Stimulated activated CD4-positive, alpha-beta T cell treated with anti-CD3 and anti-CD28 coated beads, Interleukin-12 subunit alpha, Interleukin-12 subunit beta, amount 100 ng/mL, for 24 hours (primary cell): ENCODE measurements at places on chromosomes 6 and 20.

DNA sequence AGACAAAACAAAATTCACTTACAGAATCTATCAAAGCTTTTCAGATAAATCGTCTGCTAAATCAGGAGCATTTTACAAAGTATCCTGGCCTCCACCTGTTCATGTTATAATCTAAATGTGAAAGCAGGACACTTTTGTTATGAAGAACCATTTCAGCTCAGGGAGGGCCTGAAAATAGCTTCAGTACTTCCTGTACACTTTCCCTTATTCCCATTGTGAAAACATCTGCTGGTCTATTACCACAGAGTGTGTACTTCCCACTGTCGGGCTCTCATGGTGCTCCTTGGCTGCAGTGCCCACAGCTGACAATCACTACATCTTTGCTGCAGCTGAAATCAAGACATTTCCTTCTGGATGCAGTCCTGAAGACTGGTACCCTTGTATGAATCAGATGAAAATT lies 128.1 kb downstream of the OPRM1 start:
- no peak for DNase-seq

DNA sequence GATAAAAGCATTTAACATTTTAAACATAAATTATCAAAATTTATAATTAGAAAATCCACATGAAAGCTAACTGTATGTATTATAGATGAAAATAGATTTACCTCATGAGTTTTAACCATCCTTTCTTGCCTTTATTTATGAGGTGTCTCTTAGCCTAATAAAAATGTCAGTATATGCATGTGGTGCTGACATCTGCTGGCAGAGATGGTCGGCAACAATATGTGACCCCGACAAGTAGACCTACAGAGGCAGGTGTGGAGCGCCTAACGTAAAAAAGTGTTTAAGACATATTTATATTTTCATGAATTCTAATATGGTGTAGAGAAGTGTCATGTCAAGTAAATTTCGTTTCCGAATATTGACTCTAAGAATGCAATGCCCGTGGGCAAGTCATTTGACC lies 149.0 kb upstream of the FUT9 start:
- no peak for DNase-seq

DNA sequence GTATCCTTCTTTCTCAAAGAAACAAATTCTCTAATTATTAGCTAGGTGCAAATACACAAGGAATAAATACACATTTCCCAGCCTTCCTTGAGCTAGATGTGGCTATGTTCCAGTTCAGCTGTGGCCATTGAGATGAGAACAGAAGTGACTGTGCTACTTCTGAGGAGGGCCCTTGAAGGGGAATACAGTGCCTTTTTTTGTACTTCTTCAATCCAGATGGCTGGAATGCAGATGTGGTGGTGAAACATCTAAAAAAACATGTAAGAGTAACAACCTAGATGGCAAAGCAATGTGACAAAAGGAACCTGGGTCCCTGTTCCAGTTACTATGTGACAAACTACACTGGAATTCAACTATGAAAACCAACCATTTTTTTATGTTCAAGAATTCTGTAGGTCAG lies 115.4 kb upstream of the DST start:
- DNase-seq: no peak

- no peak for DNase-seq
Observed at GRCh38 chr6:71577766-71578165, 289.2 kb downstream of the OGFRL1 start.

DNA sequence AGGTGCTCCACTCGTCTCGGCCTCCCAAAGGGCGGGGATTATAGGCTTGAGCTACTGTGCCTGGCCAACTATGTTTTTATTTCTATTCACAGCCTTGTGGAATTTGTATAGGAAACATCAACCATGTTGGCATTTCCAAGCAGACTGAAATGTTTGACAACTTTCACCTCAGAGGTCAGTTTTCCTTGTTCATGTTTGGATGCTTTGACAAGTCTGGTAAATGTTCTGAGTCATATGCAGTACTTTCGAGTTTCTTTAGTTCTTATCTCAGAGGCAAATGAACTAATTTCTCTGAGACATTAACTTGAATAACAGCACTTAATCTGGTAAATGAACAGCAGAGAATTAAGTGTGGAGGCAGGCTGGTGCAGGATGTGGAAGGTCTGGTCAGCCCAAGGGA lies 373.4 kb upstream of the SYNCRIP start:
- no peak for DNase-seq

DNA sequence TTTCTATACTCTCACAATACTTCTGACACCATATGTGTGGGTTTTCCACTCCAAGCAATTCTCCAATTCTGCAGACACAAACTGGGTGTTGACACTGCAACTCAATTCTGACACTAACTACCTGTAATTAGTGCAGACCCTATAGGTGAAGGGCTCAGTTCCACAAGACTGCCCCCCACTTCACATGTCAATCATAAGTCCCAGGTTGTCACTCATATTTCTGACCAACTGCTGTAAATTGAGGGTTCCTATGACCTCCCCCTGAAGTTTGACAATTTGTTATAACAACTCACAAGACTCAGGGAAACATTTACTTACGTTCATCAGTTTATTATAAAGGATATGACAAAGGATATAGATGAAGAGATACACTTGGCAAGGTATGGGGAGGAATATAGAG lies 18.3 kb downstream of the GPX6 start:
- DNase-seq: no peak

GRCh38 chr6:136127873-136128272 lies 122.2 kb downstream of the MTFR2 start:
- no peak for DNase-seq

DNA sequence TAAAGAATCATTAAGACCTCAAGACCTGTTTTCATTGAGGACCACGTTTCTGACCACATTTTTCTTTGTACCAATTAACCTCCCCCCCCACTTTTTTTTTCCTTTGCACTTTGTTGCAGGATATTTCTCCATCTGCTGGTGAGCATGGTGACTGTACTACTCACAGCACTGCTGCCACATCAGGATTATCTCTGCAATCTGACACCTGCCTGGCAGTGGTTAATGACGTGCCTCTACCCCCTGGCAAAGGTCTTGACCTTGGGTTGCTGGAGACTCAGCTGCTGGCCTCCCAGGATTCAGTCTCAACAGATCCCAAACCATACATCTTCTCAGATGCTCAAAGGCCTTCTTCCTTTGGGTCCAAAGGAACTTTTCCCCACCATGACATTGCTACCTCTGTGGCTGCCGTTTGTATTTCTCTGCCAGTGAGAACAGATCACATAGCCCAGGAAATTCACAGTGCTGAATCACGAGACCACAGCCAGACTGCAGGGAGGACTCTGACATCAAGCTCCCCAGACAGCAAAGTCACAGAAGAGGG lies 46.6 kb upstream of the EDN3 start:
- DNase-seq: no peak
